Small intestine (tissue), 16 donors: ENCODE measurements at places on chromosomes 12 and 14.
A peak's percentile ranks its signal among the peaks of the same experiment; 100 is the strongest.

DNA sequence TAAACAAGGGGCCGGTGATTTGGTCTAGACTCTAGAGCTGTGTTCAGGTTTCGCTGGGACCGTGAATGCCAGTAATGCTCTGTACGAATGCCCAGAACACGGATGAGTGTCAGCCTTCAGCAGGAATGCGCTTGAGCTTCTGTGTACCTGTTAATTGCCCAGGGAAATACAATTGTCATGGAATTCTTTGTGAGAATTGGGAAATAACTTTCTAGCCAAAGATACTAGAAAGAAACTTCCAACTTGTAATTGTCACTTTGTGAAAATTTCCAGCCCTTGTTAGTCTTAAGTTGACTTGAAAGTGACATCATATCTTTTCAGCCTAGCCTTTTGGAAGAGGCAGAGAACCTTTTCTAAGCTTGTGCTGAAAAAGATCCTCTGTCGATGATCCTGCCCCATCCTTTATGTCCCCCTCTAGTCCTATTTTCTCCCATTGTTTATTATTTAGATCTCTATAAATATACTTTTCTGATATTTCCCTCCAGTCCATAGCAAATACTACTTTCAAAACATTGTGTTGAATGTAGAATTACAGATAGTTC is 2.7 kb downstream of the CHST11 start:
- DNase-seq, result no peak

DNA sequence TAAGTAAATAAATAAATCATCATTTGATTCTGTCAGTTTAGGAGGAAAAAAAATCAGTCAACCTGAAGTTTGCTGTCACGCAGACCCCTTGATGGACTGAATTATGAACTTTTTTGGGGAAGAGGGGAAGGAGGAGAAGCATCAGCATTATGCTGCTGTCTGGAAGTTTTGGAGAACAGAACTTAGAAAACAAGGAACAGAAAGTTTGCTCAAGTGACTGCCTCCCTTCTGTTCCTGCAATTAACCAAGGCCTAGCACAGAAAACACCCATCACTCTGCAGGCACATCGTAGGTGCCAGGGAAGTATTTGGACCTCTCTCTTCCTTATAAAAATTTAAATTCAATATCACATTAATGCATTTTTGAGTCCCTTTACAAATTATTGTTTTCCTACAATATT is 283.8 kb downstream of the VRK1 start:
- DNase-seq, result no peak

- DNase-seq, result no peak
Observed at GRCh38 chr14:59585891-59586554, 9.4 kb upstream of the CCDC175 start.

DNA sequence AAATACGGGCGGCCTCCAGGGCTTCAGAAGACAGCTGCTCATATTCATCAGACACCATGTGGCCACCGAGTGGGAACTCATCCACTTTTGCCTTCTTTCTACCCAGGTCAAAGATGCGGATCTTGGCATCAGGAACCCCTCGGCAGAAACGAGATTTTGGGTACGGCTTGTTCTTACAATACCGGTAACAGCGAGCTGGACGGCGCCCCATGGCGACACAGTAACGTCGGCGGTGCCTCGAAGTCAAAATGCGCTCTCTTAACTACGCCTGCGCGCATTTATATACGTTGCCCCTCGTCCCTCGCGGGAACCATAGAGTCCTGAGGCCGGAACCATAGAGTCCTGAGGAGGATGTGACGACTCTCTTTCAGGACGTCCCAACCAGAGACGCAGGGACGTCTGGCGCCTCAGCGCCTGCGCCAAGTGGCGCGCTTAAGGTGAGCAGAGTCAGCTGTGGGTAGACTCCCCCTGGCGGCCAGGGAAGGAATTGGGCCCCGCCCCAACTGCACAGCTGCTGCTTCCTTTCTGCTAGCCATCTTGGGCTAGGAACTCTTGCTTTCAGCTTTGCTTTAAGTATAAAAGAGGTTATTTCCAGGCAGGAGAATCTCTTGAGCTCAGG is at the start of gene RPL10L:
RPL10L (minus strand) TSS at position 256 of the 619 bp plus-strand sequence; CDS start at position 211, 45 bp downstream.
- no peak for DNase-seq

GRCh38 chr14:55915456-55915855 is 202.8 kb upstream of the PELI2 start:
- no peak for DNase-seq

GRCh38 chr14:53213761-53214160 is 60.6 kb upstream of the DDHD1 start:
- no peak for DNase-seq

GRCh38 chr12:28795311-28795710 is 353.8 kb upstream of the FAR2 start:
- DNase-seq, result no peak

GRCh38 chr14:63632932-63633514 is 8.6 kb downstream of the WDR89 start:
- peak; percentile 55 for DNase-seq

DNA sequence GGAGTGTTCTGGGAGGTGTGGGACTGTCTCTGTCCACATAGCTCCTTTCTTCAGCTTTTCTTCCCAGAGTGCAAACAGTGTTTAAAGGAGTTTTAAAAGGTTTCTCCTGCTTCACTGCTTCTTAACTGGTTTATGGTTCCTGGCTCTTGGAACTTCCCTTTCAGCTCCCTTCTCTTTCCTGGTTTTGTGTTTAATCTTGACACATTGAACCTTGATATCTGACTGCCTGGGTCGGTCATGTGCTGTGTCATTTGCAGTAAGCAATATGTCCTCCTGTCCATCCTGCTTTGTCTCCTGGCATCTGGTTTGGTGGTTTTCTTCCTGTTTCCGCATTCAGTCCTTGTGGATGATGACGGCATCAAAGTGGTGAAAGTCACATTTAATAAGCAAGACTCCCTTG is 2.2 kb downstream of the TMEM106C start:
- DNase-seq, result peak; percentile 94

DNA sequence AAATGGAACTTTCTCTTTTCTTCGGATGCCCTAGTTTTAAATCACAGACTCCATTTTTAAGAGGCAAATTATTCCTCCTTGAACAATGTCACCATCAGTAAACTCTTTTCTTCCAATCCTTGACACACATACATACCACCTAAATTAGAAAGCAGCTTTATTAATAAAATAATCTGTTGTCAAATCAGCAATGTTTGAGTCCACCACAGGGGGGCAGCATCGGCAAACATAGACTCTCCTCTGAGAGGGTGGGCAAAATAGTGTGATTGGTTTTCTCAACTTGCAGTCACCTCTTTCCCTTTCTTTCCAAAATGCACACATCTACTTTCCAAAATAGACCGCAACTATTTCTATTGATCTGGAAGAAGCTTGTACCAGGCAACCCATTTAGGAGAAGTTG is 438.4 kb upstream of the OR4E1 start:
- DNase-seq, result peak; percentile 23

DNA sequence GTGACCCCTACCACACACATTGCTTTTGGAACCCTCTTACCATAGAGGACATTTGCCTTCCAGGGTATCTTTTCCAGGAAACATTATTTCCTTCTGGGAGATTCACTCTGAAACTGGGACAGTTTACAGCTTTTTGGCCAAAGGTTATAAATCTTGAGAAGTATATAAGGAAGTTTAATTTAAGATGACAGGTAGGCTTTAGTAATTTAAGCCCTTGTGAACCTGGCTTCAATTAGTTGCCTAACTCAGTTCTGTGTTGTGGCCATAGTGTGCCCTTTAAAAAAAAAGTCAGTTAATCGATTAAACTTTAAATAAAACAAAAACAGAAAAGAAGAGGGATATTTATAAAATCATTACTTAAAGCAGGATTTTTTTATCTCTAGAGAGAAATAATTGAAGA is 142.9 kb downstream of the NAV3 start:
- DNase-seq, result no peak

DNA sequence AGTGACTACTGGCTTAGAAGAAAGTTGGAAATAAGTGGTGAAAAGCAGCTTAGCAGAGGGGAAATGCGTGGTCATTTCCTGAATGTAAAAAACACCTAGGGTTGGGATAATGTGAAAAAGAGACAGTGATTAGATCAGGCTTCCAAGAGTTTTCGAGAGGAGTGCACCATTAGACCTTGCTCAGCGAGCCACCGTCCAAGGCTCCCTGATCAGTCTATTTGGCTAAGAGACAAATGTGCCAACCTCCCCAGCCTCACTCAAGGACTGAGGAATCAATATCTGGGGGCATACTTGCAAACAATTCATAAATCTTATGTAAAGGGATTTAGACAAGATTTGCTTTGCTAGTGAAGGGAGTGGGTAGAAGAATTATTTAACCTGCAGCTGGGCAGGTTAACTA is 594.5 kb downstream of the NRXN3 start:
- no peak for DNase-seq

DNA sequence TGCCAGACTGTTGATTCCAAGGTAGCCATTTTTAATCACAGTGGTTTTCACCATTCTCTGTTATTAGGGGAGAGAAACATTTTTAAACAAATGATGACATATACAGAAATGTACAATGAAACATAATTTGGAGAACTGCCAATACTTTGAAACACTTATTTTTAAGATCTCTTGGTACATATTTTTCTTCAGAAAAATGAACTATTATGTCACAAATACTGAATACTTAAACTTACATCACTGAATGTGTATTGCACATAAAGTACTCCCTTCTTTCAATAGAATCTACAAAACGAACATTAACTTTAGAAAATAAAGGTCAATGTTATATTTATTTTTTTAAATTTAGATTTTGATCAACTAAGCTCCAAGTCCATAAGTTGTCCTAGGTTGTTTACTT is 71.7 kb upstream of the CPNE8 start:
- no peak for DNase-seq
